Left lung (tissue), 14 donors: ENCODE measurements at places on chromosomes 5 and 9. TPM values are rescaled to one million over a fixed set of nuclear protein-coding genes. Genes with fewer than 3 reads are reported as not detected.
A peak's percentile ranks its signal among the peaks of the same experiment; 100 is the strongest.

GRCh38 chr5:27308153-27308552 is 269.8 kb upstream of the CDH9 start:
- no peaks in the 10 kb centered on the region for H3K4me1 ChIP-seq
- no peak overlapping the region for H3K27ac ChIP-seq
- H3K36me3 ChIP-seq, result no peaks in the 10 kb centered on the region

GRCh38 chr9:14441976-14442651 is 128.2 kb upstream of the NFIB start:
- no peaks in the 10 kb centered on the region for H3K36me3 ChIP-seq
- H3K27ac ChIP-seq, result no peak overlapping the region
- no peak overlapping the region for H3K4me3 ChIP-seq
- H3K27me3 ChIP-seq, result no peaks in the 10 kb centered on the region
- no peak for DNase-seq

- H3K4me1 ChIP-seq, result no peaks in the 10 kb centered on the region
- H3K4me3 ChIP-seq, result no peak overlapping the region
- H3K27ac ChIP-seq, result no peak overlapping the region
- no peaks in the 10 kb centered on the region for H3K36me3 ChIP-seq
- no peak for DNase-seq
- H3K27me3 ChIP-seq, result no peaks in the 10 kb centered on the region
Measured at GRCh38 chr5:67921004-67921601, 294.5 kb upstream of the PIK3R1 start.

DNA sequence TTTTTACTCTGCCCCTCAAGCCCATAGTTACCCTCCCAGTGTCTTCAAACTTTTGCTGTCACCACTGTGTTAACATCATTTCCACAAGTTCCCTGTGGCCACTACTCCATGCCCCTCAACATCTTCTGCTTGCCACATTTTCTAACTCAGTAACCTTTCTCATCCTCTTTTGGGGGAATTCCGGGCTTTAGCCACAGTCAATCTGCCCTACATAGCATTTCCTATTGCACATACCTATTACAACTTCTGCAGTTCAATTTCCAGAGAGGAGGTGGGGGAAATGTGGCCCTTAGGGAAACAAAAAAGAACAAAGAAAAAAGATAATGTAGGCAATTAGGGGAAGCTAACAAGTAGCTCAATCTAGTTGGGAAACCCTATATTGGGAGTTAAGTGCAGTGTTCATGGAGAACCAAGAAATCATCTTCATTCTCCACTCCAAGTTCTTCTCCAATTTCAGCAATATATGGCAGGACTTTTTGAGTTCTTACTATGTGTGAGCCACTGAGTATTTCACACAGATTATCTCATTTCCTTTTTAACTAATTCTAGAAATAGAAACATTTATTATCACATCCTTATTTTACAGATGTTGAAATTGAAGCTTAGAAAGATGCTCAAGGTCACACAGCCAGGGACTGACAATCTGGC is 40.2 kb upstream of the LPAR1 start:
- no peak overlapping the region for H3K27ac ChIP-seq
- peaks cover 40% of the 10 kb centered on the region for H3K4me1 ChIP-seq
- no peaks in the 10 kb centered on the region for H3K36me3 ChIP-seq
- no peaks in the 10 kb centered on the region for H3K27me3 ChIP-seq

DNA sequence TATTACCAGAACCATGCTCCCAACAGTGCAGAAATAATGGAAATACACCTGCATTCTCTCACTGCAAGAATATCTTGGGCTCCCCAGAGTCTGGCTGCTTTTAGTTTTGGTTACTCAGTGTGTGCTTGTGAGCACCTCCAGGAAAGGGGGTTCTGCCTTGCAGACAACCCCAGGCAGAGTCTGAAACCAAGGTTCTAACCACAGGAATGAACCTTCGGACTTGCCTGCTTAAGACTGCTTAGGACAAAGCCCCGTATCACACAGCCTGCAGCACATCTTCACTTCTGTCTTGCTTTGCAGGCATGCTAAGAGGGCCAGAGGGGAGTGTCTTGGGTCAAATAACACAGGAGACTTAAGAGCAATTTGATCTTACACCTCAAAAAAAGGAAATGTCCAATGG is 94.8 kb upstream of the SPATA31C2 start:
- H3K4me1 ChIP-seq, result no peaks in the 10 kb centered on the region
- H3K27ac ChIP-seq, result no peak overlapping the region
- no peak for DNase-seq
- no peaks in the 10 kb centered on the region for H3K36me3 ChIP-seq

DNA sequence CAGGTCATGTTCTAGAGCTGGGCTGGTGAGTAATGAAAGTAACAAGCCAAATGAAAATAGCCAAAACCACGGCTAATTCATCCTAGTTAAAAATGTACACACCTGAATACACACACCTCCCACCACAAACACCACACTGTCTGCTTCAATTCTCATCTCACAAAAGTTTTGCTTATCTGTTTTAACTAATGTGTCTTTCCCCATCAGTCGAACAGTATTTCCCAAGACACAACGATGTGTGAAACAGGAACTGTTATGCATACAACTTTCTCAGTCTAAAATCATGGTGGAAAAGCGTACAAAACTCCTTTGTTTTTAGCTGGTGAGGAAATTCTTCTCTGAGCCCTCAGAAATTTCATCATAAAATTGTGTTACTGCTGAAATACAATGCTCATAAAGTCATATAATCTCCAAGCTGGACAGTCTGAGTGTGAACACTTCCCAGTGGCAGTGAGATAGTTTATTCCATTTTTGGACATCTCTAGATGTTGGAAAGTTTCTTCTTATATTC is 242.4 kb downstream of the EFNA5 start:
- H3K4me1 ChIP-seq, result peaks cover 12% of the 10 kb centered on the region
- DNase-seq, result no peak
- no peaks in the 10 kb centered on the region for H3K27me3 ChIP-seq
- peak overlapping the region; percentile 29 for H3K27ac ChIP-seq
- H3K36me3 ChIP-seq, result no peaks in the 10 kb centered on the region

- no peaks in the 10 kb centered on the region for H3K36me3 ChIP-seq
- peaks cover 25% of the 10 kb centered on the region for H3K4me1 ChIP-seq
- peak; percentile 65 for DNase-seq
- no peak overlapping the region for H3K4me3 ChIP-seq
- H3K27ac ChIP-seq, result peak overlapping the region; percentile 58
- no peaks in the 10 kb centered on the region for H3K27me3 ChIP-seq
Measured at GRCh38 chr5:139131465-139131864, 66.7 kb downstream of the SIL1 start.

DNA sequence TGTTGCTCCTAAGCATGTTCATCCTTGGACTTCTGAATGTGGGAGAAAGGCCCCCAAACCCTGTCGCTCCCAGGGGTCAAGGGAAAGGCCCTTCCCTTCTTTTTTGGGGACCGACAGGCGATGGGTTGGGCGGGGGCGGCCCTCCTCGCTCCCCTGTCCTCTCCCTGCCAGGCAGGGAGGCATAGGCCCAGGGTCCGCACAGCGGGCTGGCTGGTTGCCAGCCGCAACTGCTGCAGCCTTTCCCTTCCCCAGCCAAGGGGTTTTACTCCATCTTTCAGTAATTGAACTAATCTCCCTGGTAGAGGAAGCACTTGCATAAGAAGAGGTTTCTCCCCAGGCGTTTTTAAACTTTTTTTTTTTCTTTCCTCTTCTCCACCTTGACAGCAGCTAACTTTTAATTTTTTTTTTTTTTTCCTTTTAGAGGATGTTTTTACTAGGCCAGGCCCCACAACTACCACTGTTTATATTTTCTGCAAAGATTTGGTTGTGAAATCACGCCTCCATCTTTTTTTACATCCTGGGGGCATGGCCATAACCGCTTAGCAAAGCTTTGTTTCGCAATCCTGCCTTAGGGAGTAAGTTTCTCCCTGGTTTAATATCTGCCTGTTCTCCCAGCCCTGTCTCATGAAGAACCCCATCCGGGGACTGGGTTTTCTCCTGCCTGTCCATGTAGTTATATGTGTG is 216.9 kb upstream of the ZNF608 start:
- no peaks in the 10 kb centered on the region for H3K27me3 ChIP-seq
- H3K4me3 ChIP-seq, result no peak overlapping the region
- H3K27ac ChIP-seq, result no peak overlapping the region
- no peaks in the 10 kb centered on the region for H3K4me1 ChIP-seq
- peak; percentile 51 for DNase-seq

GRCh38 chr5:79512049-79512448 is 1.9 kb downstream of the HOMER1 start:
- H3K4me1 ChIP-seq, result peaks cover 23% of the 10 kb centered on the region
- H3K27me3 ChIP-seq, result peaks cover 31% of the 10 kb centered on the region
- peak overlapping the region; percentile 93 for H3K4me3 ChIP-seq

DNA sequence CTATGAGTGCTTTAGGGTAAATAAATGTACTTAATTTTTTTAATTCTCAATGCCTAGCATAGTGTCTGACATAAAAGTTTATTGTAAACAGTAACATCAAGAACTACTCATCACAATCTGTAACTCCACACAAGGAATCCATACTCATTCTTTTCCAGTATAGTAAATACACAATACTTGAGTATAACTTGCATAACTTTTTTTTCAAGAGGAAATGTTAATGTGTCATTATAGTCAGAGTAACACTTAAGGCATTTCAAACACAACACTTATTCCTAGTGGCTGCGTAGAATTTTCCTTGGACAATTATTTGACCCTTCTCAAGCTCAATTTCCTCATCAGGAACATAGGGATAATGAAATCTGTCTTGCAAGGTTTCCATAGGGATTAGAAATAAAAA is 584.3 kb downstream of the CAAP1 start:
- no peaks in the 10 kb centered on the region for H3K36me3 ChIP-seq
- H3K27me3 ChIP-seq, result no peaks in the 10 kb centered on the region
- H3K4me3 ChIP-seq, result no peak overlapping the region
- H3K27ac ChIP-seq, result no peak overlapping the region

GRCh38 chr5:117881426-117882230 is 1106.7 kb downstream of the DTWD2 start:
- no peak overlapping the region for H3K4me3 ChIP-seq
- no peak overlapping the region for H3K27ac ChIP-seq

DNA sequence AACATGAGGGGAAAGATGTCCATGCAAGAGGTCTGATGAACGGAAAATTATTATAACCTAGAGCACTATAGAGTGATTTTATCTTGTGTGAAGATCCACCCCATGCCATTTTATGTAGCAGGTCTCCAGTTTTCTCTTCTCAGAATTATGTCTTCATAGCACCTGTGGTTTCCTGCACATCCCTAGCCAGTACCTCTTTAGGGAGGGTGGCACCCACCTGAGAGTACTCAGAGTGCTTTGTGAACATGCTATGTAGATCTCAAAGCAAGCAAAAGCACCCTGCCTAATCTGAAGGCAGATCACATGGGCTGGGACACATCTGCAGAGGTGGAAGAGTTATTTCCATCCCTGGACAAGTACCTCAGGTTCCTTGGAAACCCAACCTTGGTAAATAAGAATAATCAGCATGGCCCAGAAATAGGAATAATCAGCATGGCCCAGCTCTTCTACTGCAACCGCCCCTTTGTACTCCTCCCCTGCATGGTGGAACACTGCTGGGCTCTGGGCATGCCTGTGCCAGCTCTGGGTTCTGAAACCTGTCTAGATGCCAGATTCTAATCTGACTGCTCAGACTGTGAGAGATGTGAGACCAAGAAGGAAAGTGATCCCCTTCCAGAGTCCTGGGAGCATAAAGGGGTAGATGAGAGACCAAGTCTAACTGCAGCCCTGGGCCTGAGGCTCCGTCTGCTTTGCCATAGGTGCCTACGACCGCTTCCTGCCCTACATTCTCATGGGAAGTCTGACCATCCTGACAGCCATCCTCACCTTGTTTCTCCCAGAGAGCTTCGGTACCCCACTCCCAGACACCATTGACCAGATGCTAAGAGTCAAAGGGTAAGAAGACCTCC is 23.7 kb downstream of the SLC22A5 start:
- H3K27ac ChIP-seq, result no peak overlapping the region
- H3K4me3 ChIP-seq, result no peak overlapping the region
- no peak for DNase-seq
- H3K36me3 ChIP-seq, result no peaks in the 10 kb centered on the region

DNA sequence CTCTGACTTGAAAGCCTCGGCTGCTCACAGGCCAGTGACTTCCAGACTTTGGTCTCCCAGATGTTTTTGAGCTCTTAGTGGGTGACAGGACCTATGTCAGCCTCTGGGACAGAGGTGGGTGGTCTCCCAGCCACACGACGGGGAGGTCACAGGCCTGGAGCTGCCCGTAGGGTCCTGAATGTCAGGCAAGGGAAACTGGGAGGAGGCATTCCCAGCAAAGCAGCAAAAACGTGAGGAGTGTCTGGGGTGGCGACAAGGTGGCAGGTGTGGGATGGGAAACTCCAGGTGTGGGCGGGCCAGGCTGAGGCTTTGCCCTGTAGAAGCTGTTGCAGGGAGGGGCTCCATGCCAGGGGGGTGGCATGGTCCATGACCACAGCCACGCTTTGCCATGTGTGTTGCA is 110.5 kb downstream of the CACNA1B start:
- H3K4me1 ChIP-seq, result no peaks in the 10 kb centered on the region
- no peaks in the 10 kb centered on the region for H3K36me3 ChIP-seq
- no peak for DNase-seq
- no peak overlapping the region for H3K4me3 ChIP-seq
- H3K27ac ChIP-seq, result no peak overlapping the region

The RGS7BP gene
- 28.9 TPM for polyA plus RNA-seq

The OR13J1 gene
- not detected for polyA plus RNA-seq

The TMEM161B gene
- 31.3 TPM for polyA plus RNA-seq

The BARHL1 gene
- not detected for polyA plus RNA-seq

The C7 gene
- polyA plus RNA-seq, result 383 TPM

The PROB1 gene
- 1.4 TPM for polyA plus RNA-seq

The PKD2L2 gene
- 0.82 TPM for polyA plus RNA-seq

The MYOT gene
- 1.6 TPM for polyA plus RNA-seq

The ADAM19 gene
- 17.9 TPM for polyA plus RNA-seq
